ENCODE measurements at places on chromosomes 6 and 20.
A peak's percentile ranks its signal among the peaks of the same experiment; 100 is the strongest.

- DNase-seq: peak; percentile 84
These were observed 48.0 kb downstream of the ARMC2 start for GRCh38 chr6:108896111-108896661.

DNA sequence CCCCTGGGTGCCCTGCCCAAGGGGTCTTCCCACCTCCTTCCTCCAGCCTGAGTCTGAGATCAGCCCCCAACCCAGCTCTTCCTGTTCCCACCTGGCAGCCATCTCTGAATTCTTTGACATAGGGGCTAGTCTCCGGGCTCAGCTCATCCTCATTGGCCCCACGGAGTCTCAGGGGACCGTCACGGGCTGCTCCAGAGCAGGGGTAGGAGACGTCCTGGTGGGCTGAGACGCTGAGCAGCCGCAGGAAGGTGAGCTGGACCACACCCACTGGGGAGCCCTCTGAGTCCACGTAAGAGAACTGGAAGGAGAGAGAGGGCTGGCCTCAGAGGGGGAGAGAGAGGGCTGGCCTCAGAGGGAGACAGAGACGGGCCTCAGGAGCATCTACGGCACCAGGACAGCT lies 28.1 kb downstream of the COL11A2 start:
- DNase-seq: no peak

DNA sequence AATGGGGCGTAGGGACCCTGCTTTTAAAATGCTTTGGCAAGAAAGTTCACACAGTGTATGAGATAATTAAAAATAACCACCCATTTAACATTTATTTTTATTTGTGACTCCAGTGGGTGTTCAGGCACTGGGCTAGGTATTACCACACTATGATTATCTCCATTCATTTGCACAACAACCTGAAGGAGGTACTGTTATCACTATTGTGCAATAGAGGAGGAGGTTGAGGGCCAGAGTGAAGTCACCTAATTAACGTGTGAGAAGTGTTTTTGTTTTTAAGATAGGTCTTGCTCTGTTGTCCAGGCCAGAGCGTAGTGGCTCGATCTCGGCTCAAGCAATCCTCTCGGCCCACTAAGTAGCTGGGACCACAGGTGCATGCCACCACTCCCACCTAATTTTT lies 29.2 kb downstream of the MAK start:
- DNase-seq: no peak

GRCh38 chr6:112480553-112480952 lies 133.4 kb downstream of the RFPL4B start:
- peak; percentile 80 for DNase-seq

GRCh38 chr6:44071670-44072451 lies 55.4 kb downstream of the MRPL14 start:
- peak; percentile 97 for DNase-seq

DNA sequence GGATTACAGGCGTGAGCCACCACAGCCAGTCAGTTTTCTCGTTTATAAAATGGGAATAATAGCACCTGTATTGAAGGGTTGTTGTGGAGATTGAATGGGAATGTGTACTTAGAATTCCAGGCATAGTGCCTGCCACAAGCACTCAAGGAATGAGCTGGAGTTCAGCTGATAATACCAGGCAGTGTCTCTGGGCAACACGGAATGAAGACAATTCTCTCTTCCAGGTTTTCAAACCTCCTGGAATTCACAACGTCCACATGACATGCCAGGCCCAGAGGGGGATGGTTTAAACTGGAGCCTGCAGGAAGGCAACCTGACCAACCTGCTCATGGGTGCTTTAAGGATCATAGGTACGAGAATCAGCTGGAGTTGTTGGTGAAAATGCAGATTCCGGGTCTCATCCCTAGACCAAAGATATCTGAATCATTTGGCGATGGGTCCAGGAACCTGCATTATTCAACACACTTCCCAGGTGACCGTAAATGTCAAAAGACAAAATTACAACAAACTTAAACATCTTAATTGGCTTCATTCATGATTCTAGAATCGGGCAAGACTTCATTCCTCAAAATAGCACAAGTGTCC lies 1.9 kb upstream of the PTPN1 start:
- peak; percentile 45 for DNase-seq

GRCh38 chr20:57844626-57845596 lies 135.1 kb upstream of the PMEPA1 start:
- peak; percentile 64 for DNase-seq

GRCh38 chr6:152957796-152958195 lies 25.0 kb downstream of the FBXO5 start:
- no peak for DNase-seq

- DNase-seq: no peak
These were observed 73.9 kb downstream of the GFOD1 start for GRCh38 chr6:13413466-13413862.

DNA sequence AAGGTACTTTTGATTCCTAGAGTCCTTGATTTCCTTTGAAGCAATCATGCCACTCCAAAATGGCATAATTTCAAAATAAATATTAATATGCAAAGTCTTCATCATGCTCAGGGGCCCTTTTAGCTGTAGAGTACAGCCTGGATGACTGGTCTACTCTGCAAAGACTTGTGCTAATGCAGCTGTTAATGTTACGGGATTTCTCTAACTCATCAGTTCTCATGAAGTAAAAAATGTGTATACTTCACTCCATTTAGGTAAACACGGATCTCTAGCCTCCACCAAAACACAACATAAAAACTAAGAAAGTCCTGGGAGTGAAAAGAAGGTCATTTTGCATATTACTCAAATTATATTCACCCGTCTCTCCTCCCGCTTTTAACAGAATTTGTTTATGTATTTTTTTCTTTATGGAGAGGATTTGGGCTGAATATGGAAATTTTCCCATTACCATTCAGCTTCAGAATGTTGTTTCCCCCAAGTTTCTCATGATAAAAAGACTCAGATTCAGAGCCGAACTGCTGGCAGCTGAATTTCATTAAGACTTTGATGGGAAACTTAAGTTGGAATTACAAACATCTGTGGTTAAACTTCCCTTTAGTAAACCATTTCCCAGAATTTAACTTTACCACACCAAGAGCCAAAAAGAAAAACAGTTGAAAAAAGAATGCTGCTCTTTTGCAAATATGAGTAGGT lies 8.7 kb downstream of the LAMA4 start:
- DNase-seq: peak; percentile 76

DNA sequence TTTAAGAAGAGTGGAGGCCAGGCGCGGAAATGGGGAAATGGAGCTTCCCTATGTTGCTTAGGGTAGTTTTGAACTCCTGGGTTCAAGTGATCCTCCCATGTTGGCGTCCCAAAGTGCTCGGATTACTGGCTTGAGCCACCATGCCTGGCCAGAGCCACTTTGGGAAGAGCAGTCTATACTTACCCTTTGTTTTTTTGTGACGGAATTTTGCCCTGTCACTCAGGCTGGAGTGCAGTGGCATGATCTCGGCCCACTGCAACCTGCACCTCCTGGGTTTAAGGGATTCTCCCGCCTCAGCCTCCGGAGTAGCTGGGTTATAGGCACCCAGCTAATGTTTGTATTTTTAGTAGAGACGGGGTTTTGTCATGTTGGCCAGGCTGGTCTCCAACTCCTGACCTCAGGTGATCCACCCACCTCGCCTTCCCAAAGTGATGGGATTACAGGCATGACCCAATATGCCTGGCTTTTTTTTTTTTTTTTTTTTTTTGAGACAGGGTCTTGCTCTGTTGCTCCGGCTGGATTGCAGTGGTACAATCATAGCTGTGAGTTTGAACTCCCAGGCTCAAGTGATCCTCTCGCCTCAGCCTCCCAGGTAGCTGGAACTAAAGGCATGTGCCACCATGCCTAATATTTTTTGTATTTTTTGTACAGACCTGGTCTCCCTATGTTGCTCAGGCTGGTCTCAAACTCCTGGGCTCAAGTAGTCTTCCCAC lies 18.0 kb downstream of the PPP1R10 start:
- no peak for DNase-seq

- DNase-seq: no peak
These were observed 389.4 kb downstream of the RNGTT start for GRCh38 chr6:88574031-88574430.

GRCh38 chr6:149459761-149460160 lies 25.1 kb downstream of the ZC3H12D start:
- peak; percentile 84 for DNase-seq

- peak; percentile 11 for DNase-seq
These were observed 41.8 kb downstream of the FARS2 start for GRCh38 chr6:5302995-5303622.

DNA sequence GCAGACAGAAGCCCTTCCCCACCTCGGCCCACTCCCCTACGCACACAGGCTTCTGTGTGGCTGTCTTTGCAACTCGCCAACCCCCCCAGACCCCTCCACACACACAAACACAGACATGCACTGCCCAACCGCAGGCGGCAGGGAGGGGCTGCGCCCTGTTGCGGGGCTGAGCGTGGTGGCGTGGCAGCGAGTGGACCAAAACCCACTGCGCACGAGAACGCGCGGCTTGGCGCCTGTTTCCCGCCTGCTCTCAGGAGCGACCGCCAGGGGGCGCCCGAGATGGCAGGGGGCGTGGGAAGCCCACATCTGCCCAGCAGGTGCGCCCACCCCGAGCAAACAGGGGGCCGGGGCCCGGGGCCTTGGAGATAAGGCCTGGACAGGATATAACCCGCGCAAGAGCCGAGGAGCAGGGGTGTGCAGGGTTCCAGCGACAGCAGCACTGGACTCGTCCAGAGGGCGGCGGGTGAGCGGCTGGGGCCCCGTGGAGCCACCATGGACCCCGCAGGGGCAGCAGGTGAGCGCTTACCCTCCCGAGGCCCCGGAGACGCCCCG lies at the start of gene RBPJL:
RBPJL (plus strand) TSS at position 410 of the 552 bp plus-strand sequence; CDS start at position 493, 83 bp downstream.
- no peak for DNase-seq

DNA sequence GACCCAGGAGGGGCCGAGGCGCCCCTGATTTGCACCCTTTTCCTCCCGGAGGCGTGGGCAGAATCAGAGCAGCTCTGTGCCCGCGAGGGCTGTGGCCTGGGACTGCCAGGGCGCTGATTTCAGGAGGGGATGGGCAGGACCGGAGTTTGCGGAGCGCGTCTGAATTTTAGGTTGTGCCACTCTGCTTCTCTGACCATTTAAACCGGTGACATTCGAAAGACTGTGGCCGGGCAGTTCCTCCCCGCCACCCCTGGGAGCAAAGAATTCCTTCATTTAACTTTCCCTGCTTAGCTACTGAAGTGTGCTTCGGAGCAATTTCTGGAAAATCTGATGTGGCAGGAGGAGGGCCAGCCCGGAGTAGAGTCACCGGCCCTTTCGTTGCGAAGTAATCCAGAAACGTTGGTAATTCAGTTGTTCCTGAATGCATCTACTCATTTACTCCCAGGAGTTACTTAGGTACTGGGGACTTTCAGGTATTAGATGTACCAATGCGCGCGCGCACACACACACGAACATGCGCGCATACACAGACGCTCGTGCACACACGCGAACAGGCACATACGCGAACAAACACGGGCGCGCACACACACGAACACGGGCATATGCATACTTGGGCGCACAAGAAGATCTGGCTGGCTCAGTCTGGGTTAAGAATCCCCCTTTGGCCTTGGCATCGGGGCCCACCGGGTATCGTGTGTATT lies 568 bp downstream of the CCDC170 start:
- peak; percentile 38 for DNase-seq

DNA sequence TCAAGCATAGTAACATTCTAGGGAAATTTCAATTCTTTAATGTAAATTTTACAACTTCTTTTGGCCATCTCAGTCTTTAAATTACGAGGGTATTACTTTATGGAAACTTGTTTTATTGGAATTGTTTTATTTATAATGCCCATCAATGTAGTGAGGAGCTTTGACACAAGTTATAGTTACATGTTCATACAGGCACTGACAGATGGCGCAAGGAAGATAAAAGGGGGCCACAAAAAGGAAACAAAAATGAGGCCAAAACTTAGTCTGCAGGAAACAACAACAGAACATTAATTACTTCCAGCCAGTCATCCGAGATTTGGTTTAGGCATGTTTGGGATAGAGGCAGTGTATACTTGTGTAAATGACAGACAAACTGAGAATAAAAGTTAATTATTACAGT lies 18.3 kb downstream of the SESN1 start:
- DNase-seq: no peak

- no peak for DNase-seq
These were observed 180.9 kb upstream of the RREB1 start for GRCh38 chr6:6926856-6927255.

DNA sequence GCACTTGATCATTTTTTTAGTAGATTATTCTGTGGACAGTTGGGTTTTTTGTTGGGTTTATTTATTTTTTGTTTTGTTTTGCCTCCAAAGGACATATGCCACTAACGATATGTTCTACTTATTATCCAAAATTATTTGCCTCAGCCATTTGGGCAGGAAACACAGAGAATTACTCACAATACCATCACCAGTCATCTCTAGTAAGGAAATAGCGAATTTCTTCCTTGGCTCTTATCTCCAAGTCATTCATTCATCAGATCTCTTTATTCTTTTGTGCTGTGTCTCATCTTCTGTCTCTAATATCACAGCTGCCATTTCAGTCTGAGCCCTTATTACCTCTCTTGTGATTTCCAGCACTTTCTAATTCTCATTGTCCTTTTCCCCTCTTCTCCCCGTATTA lies 130.4 kb upstream of the SMLR1 start:
- DNase-seq: peak; percentile 35

- DNase-seq: no peak
These were observed 197.9 kb downstream of the MAFB start for GRCh38 chr20:40491009-40491590.
